ENCODE measurements at places on chromosomes 3 and 15. TPM values are rescaled to one million over a fixed set of nuclear protein-coding genes. Genes with fewer than 3 reads are reported as not detected.

DNA sequence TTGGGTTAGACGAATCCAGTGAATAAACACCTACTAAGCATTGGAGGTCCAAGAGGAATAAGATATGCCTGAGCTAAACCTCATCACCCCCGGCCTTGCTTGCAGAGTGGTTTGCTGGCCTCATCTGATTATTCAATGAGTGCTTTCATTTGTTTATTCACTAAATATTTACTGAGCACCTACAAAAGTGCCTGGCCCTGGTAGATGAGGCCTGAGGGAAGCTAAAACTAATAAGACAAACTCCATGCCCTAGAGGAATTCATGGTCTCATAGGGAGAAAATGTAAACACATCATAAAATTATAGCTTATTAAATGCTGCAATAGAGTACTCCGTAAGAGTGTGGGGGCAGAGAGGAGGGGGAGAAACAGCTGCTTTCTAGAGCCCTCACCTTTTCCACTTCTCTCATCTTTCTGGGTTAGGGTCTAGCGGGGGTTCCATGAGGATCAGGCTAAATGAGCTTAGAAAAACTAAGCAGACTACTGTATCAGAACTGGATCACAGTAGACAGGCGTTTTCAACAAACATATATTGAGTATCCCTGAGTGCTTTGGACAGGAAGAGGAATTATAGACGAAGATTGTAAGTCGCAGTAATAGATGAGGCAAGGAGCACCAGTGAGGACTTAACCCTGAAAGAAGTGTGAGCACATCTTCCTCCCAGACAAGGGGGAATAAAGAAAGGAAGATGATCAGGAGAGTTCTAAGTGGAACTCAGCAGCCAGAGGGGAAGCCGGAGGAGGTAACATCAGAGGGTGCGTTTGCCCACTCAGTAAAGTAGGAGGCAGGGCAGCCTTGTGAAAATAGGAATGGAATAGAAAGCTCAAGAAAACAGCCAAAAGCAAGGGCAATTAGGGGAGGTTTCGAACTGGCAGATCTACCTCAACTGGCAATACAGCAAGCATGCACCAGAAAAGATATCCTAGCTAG lies 31.5 kb upstream of the LAMP3 start:
- no peak for DNase-seq

- DNase-seq = no peak
These were observed 250.4 kb downstream of the TJP1 start for GRCh38 chr15:29571792-29572431.

Gene KLHDC8B
- total RNA-seq = 52.4 TPM

Gene SCG3
- 0.13 TPM for total RNA-seq

DNA sequence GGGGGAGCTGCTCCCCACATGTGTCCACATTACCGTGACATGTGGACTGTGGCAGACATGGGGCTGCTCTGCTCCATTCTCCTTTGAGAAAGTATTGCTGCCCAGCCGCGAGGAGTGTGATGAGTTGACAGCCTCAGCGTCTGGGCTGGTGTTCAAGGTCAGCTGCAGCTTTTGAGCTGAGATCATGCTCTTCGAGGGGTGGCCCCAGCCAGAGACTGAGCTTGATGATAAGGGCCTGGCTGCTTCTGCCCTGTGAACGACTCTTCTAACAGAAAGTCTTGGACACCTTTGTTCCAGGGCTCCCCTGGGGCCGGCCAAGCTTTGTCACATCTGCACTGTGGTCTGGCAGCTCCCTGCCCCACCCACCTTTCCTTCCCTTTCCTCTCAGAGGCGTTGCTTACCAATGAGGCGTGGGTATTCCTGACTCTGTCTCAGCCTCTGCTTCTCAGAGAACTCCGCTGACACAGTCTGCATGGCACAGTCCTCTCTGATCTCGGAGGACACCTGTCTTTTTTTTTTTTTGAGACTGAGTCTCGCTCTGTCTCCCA lies 86.6 kb downstream of the CHRD start:
- DNase-seq = peak; percentile 88

- DNase-seq = no peak
These were observed 135.0 kb downstream of the GREM1 start for GRCh38 chr15:32852771-32853170.

GRCh38 chr3:42302924-42303634 lies 37.1 kb upstream of the CCK start:
- DNase-seq = no peak

- no peak for DNase-seq
These were observed 35.8 kb upstream of the BCL2L10 start for GRCh38 chr15:52148403-52148802.

- DNase-seq = peak; percentile 60
These were observed 169.1 kb upstream of the CCDC54 start for GRCh38 chr3:107208100-107208499.

- no peak for DNase-seq
These were observed 222.4 kb upstream of the TLE3 start for GRCh38 chr15:70320077-70320476.

Gene SEMA5B
- total RNA-seq = 0.21 TPM

Gene HESX1
- total RNA-seq = 2.4 TPM

Data from lower leg skin (tissue), 4 donors.